Dermis blood vessel endothelial cell (primary cell): ENCODE measurements at places on chromosomes 11 and 22.

DNA sequence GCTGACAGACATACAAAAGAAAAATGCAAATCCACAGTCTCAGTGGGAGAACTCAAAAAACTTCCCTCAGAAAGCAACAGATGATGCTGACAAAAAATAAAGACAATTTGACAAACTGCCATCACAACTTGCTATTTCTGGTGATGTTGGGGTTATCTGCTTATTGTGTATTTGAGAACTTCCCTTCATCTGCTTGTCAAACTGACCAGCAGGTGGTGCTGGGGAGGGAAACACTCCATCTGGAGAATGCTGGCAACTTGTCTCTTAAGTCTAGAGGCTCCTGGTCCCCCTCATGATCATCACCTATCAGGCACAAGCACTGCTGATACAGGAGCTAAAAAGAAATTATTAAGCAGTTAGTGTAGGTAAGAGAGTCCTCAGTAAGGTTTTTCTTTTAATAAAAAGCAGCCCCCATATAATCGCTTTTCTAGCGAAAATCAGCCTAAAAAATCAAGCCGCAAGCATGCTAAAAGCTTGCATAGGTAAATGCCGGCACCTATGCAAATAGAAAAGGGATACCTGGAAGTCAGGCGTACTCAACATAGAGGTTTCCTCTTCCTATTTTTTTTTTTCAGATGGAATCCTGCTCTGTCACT lies 9.8 kb upstream of the FAM111B start:
- DNase-seq = peak; percentile 79

DNA sequence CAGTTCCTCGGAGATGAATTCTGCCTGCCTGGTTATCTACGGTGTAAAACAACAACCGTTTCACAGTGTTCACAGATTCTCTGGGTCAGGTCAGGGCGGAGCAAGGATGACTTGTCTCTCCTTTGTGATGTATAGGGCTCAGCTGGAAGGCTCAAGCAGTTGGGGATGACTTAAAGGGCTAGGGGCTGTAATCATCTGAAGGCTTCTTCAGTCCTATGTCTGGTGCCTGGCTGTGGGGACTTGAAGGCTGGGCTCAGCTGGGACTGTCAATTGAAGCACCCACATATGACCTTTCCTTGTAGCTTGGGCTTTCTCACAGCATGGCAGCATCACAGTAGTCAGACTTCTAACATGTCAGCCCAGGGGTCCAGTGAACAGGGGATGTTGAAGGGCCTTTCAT lies 29.3 kb downstream of the EIF3F start:
- DNase-seq = no peak

GRCh38 chr11:77003963-77004362 lies 30.2 kb upstream of the B3GNT6 start:
- peak; percentile 25 for DNase-seq

- DNase-seq = no peak
Measured at GRCh38 chr11:118635237-118635591, 27.8 kb downstream of the PHLDB1 start.

DNA sequence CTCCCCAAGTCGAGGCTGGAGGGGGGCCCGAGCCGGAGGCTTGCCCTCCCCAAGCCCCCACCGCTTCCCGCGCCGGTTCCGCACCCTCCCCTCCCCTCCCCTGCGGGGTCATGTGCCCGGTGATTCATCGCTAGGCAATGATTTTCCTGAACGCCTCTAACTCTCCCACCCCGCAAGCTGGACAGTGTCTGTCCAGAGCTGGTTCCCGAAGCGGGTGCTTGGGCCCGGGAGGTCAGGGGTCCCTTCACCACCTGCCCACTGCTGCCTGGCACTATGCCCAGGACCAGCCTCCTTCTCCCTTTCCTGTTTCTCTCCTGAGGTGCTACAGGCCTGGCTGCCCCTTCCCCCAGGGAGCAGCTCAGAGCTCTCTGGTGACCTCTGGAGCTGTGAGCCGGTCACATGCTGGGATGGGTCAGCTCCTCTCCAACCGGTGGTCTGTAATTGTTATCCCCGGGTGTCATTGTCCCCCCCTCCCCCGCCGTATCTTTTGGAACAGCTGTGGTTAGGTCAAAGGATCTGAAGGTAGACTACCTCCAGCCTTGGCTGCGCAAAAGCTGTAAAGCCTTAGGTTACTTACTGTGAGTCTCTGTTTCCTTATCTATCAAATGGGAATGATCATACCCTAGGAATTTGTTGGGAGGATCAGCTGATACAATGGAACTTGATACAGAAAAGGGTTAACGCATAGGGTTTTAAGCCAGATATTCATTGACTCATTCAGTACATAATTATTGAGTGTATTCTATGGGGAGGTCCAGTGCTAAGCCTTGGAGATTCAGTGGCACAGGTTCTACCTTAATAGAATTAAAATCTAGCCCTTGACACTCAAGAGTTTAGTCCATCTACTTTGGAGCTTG lies 753 bp downstream of the STX3 start:
- DNase-seq = peak; percentile 89

DNA sequence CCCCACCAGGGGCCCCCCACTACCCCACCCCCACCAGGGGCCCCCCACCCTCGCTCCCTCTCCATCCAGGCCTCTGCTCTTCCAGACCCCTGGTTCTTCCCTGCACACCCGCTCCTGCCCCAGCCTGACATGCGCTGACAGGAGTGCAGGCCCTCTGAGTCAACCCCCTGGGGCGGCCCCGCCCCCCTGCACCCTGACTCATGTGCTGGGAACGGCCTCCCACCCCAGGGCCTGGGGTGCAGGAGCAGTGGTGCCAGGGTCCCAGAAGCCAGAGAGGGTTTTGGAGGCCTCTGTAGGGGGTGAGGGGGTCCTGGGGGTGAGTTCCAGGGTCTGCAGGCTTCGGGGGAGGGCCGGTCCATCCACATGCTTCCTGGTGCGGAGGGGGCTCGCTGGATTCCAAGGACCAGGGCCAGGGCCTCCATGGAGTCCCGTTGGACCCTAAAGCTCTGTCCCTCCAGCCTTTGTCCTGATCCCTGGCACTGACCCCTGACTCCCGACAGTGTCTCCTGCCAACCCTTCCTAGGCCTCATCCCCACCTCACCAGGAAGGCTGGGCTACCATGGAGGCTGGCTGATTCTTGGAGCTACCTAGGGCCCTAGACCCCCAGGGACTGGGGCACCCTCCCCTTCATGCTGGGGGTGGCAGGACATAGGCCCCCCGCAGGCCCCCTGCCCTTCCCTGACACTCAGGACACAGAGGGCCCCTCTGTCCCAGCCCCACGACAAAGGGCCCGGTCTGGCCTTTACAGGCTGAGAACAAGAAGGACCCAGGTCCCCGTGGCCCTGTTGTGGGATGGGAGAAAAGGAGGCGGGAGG lies 583 bp upstream of the PKP3 start:
- DNase-seq = peak; percentile 43

GRCh38 chr11:120135838-120136237 lies 2.1 kb downstream of the TRIM29 start:
- no peak for DNase-seq

DNA sequence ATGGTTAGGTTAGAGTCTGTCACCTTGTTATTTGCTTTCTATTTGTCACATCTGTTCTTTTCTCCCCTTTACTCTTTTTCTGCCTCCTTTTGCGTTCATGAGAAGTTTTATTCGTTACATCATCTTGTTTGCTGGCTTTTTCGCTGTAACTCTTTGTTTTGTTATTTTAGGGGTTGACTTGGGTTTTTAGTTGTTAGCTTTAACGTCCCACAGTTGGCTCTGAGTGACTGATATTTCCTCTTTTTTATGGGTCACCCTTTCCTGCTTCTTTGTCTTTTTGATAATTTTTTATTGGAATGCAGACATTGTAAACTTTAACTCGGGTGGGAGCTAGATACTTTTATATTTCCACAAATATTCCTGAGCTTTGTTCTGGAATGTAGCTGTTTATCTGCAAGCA lies 13.3 kb upstream of the TNNT3 start:
- peak; percentile 71 for DNase-seq

GRCh38 chr11:80868831-80869230 lies 1428.0 kb upstream of the TENM4 start:
- no peak for DNase-seq

GRCh38 chr22:29157759-29158535 lies 47.7 kb upstream of the EMID1 start:
- DNase-seq = no peak

GRCh38 chr11:70460964-70461363 lies 62.6 kb downstream of the CTTN start:
- no peak for DNase-seq

GRCh38 chr11:44235765-44236201 lies 74.2 kb downstream of the ALX4 start:
- DNase-seq = no peak

- no peak for DNase-seq
Measured at GRCh38 chr11:22416462-22416861, 78.3 kb downstream of the SLC17A6 start.

- DNase-seq = no peak
Measured at GRCh38 chr11:16215352-16215751, 141.0 kb downstream of the SOX6 start.

DNA sequence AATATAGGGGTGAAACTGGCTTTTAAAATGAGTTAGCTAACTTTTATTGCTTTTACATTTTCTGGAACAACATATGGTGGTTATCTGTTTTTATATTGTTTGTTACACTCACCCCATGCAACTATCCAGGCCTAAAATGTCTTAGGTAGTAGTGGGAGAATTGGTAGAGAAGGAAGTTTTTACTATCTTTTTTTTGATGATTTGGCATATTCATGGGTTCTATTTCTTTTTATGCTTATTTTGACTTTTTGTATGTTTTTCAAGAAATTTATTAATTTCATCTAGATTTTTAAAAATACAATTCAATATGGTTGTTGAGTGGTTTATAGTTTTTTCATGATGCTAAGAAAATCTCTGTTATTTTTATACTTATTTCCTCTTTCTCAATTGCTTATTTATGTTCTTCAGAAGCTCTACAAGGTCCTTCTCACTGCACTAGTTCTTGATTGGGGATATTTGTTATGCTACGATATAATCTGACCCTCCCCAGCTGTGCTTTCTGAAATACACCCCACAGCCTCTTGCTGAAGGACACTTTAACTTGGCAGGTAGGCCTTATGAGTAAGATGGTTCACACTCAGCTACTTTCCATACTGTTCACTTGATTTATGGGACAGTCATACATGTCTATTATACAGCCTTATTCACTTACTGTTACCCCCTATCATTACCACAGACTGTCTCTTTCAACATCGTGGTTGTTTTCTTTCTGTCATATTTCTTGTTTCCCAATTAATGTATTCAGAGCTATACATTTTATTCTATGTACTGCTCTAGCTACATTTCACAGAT lies 431.2 kb downstream of the METTL15 start:
- DNase-seq = no peak

DNA sequence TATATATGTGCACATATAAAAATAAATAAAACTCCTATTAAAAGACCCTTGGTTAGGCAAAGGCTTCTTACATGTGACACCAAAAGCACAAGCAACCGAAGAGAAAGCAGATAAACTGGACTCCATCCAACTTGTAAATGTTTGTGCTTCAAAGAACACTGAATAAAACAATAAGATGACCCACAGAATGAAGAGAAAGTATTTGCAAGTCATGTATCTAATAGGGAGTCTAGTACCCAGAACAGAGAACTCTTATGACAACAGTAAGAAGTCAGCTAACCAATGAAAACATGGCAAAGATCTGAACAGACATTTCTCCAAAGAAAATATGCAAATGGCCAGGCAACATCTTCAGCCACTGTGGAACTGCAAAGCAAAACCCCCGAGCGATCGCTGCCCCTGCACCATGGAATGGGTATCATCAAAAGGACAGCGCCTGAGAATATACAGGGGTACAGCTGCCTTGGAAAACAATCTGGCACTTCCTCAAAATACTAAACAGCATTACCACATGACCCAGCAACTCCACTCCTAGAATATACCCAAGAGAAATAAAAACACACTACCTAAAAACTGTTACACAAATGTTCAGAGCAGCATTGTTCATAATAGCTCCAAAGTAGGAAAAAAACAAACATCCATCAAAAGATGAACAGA lies 17.2 kb downstream of the BRD1 start:
- peak; percentile 21 for DNase-seq

- DNase-seq = no peak
Measured at GRCh38 chr11:102302241-102302640, 15.0 kb upstream of the BIRC3 start.

GRCh38 chr11:108724974-108725689 lies 60.3 kb downstream of the DDX10 start:
- DNase-seq = no peak

DNA sequence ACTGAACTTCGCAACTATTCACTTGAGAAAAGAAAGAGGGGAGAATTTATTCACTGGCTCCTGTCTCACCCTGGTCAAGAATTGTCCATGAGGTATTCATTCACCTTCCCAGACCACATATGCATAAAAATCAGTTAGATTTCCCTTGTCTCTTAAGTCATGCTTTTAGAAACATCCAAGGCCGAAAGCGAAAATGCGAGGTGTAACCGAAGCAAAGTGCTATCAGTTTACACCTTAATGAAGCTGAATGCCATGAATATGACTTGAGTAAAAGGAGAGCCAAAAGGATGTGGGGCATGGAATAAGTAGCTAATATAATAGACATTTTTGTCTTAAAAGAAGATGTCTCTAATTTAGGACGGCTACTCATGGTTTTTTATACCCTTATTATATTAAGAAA lies 965.6 kb upstream of the CHORDC1 start:
- no peak for DNase-seq

DNA sequence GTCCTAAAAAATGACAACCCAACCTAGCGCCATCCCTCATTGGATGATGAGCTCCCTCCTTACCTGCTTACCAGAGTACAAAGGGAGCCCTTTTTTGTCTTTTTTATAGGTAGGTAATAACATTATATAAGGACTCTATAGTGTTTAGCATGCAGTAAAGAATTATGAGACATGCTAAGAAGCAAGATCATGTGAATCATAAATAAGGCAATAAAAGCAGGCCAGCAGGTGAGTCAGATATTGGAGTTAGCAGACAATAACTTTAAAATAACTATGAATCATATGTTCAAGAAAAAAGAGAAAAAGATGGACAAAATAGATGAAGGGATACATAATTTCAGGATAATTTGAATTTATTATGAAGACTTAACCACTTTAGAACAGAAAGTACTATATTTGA lies 81.5 kb downstream of the GRK3 start:
- no peak for DNase-seq

- DNase-seq = peak; percentile 26
Measured at GRCh38 chr22:46561435-46561905, 24.1 kb upstream of the CELSR1 start.

DNA sequence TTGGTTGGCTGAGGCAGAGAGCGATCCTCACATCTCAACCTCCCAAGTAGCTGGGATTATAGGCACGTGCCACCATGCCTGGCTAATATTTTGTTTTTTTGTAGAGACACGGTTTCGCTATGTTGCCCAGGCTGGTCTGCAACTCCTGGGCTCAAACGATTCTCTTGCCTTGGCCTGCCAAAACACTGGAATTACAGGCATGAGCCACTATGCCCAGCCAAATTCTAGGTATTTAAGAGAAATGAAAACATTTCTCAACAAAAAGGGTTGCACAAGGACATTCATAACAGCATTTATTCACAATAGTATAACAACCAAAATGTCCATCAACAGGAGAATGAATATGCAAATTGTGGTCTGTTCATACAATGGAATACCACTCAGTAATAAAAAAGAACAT lies 31.7 kb upstream of the RBX1 start:
- DNase-seq = no peak

GRCh38 chr22:46422896-46423295 lies 87.4 kb downstream of the TRMU start:
- no peak for DNase-seq
